ENCODE measurements at places on chromosomes 11 and 22.

GRCh38 chr22:38927033-38927781, 30.2 kb upstream of the APOBEC3A start:
- peak; percentile 72 for DNase-seq

DNA sequence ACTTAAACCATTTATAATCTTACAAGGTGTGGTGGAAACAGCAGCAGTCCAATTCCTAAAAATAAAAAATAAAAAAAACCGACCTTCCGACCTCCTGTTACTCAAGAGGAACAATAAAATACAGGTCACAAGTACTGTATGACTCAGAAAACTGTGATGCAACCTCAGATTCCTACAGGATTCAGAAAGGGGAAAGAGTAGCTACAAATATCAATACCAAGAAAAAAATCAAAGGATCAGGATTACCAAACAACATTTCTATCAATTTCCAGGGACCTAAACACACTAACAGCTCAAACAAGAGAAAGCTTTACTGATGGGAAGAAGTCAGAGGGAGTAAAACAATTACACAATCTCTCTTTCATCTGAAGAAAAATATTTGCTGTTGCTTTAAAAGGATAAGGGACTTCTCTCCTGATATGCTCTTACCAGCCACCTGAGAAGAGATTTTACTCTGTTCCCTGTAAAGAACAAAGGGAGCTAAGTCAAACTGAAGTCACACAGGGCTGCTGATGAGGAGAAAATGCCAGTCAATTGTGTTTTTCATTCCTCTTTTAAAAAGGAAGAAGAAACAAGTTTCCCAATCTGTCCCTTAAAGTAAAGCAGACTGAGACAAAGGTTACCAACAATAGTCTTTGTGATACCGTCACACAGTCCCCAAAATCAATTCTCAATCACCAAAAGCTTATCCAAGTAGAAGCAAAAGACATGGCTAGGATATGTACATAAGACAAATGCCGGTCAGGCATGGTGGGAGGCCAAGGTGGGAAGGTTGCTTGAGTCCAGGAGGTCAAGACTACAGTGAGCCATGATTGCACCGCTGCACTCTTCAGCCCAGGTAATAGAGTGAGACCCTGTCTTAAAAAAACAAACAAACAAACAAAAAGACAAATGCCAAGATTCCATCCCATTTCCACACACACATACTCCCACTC, 39.3 kb downstream of the AMBRA1 start:
- no peak for DNase-seq

- DNase-seq, result no peak
Measured at GRCh38 chr11:71208011-71208774, 44.2 kb downstream of the SHANK2 start.

- no peak for DNase-seq
Measured at GRCh38 chr11:92867913-92868619, 101.4 kb upstream of the MTNR1B start.

DNA sequence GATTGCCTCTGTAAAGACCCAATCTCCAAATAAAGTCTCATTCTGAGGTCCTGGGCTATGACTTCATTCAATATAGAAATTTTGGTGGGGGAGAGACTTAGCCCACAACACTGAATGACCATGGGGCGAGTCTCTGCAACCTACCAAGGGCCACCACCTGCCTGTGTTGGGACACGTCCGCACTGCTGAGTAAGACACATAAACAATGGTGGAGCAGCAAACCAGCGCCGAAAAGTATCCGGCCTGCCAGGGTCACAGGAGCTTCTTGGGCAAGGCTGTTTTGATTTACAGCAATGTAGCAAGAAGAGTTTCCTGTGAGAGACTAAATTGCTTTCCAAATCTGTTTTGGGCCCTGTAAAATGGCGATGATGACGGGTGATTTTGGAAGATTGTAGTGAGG, 122.3 kb downstream of the SHANK2 start:
- DNase-seq, result no peak

DNA sequence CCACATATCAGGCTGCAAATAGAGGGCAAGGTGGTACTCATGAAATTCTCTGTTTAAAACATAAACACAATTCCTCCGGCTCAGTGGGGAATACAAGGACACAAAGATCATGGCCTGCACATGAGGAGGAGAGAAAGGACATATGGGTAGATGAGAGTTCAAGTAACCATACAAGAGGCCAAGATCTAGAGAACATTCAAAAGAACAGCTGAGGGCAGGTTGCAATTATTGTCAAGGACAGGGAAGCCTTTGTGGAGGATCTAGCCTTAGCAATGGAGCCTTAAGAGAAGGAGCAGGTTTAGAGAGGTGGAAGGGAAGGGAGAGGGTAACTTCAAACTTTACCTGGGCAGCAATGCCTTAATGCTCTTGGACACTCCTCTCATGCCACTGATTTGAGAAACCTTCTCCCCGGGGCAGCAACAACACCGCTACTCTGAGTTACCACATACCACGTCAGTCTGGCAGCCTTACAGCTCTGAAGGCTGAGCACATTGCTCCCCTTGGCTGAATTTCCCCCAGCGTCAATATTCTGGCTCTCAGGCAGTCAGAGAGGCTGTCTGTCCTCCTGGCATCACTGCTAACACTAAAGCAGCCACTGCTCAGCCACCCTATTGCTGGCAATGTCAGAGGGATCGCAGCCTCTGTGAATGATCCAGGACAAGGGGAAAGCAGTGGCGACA, 55.5 kb downstream of the CLPB start:
- no peak for DNase-seq

- no peak for DNase-seq
Measured at GRCh38 chr22:17113600-17113999, 7.6 kb downstream of the TMEM121B start.

- no peak for DNase-seq
Measured at GRCh38 chr22:41123151-41123550, 30.8 kb downstream of the EP300 start.

DNA sequence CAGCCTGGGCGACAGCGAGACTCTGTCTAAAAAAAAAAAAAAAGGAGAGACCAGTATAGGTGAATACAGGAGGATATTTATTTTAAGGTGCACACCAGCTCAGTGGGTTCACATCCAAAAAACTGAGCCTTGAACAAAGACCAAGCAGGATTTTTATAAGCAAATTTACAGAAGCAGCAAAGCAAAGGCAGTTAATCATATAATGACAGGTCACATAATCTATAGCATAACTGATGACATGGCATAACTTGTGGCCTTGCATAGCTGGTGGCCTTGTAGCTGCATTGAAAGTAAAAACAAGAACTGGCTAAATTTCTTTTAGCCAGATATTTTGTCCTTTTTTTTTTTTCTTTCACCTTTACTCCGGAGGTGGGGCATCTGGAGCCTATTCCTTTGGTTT, 2.7 kb upstream of the PLAAT3 start:
- no peak for DNase-seq

DNA sequence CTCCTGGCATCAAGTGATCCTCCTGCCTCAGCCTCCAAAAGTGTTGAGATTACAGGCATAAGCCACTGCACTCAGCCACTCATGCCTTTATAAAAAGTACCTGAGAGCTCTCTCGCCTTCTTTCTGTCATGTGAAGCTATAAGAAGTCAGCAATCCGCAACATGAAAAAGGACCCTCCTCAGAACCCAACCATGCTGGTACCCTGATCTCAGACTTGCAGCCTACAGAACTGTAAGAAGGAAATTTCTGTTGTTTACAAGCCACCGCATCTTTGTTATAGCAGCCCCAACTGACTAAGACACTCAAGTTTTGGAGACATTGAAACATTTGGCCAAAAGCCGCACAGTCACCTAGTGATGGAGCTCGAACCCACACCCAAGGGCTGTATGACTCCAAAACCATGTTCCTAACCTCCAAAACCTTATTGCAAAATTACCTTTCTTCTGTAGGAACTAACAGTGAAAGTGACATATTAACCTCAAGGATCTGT, 8.9 kb downstream of the PACSIN2 start:
- no peak for DNase-seq

DNA sequence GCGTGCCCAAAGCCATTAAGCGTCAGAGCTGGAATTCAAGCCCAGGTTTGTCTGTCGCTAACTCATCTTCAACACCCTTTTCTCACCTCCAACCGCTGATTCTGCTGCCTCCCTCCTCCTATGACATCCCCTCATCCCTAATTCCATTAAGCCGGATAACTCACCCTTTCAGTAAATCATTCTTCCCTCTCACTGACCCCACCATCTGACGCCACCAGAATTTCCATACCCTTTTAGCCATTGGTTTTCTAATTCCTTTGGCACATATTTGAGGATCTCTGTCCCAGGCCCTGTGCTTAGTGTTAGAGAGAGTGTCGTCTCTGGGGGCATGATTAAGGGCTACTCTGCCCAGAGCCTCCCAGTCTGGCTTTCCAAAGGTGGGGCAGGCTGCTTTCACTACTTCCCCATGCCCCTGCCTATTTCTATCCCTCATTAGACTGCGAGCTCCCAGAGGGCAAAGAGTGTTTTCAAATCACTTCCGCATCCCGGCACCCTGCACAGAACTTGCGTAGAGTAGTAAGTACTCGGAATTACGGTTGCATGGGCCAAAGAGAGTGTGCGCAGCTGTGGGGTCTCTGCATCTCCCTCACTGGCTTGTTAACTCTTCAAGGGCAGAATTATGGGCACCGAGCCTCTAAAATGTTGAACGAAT, 3.9 kb downstream of the KLHL35 start:
- no peak for DNase-seq

DNA sequence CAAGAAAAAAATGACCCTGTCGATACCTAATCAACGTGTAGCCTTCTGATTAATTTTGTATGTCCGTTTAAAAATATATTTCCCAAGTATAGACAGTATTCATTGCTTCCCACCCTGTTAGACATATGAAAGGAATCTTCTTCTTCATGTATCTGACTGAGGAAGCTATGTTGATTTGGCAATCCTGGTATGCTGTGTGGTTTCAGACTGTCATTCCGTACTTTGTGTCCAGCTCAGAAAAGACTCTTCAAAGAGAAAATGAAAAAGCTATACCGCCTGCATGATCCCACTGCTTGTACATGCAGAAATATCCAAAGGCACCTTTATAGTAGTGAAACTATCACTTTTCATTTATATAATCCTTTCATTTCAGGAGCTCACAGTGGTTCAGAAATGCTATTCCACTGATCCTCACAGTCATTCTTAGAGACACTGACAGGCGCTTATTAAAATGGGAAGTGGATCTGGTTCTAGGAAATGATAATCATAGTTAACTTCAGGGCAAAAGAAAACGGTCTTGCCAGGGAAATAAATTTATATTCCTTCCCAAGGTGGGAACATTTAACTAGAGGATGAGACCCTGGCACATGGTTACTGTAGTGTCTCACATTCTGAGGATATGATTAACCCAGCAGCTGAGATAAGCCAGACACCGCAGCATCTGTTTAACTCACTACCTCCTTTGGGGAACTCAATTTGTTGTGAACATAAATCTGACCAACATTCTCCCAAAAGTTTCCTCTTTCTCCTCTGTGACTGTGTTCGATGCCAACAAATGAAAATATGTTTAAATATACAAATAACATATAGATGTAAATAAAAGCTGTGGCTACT, 599.2 kb upstream of the LUZP2 start:
- DNase-seq, result no peak

DNA sequence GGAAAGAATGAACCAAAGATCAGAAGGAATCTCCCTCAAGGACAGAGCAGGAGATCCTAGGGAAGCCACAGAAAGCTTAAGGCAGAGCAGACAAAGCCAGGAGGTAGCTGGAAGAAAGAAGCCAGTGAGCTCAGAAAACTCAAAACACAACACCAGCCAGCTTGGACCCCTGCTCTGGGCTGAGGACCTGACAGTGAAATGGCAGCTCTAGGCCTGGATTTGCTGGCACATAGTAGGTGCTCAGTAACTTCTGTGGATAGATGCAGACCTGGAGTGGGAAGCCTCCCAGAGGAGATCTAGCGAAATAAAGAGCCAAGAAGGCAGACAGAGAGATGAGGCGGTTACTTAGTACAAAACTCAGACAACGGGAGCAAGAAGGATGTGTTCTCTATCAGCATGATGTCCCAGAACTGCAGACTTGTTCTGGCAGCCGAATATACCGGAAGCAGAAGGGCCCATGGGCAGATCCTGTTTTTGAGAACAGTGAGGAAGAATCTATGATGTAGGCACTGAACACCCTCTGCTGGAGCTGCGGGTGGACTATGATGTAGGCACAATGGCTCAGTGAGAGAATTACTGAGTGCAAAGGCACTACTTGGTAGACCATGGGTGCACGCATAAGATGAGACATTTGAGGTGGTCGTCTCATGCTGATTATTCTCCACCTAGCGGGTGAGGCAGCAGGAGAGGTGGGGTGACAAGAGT, 4.8 kb downstream of the ROBO4 start:
- no peak for DNase-seq

- DNase-seq, result no peak
Measured at GRCh38 chr11:123292647-123293046, 97.6 kb upstream of the CLMP start.

Measured in KBM-7 (cell line).